Skin of body (tissue), 3 donors: ENCODE measurements at places on chromosomes 3 and 15. TPM values are rescaled to one million over a fixed set of nuclear protein-coding genes. Genes with fewer than 3 reads are reported as not detected.

DNA sequence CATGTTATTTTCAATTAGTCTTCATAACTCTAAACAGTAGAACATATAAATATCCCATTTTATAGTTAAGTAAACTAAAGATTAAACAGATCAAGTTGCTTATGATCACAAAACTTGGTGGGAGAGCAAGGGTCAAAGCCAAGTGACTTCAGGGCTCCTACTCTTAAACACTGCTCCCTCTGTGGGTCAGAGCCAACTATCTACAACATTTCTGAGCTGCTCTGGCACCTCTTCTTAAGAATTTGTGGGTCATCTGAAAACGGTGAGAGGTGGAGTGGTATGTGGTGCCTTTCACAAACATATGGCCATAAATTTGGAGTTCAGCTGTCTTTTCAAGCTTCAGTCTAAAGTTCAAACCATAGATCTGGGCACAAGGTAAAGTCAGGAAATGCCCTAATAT lies 10.9 kb downstream of the ATG3 start:
- DNase-seq = no peak

DNA sequence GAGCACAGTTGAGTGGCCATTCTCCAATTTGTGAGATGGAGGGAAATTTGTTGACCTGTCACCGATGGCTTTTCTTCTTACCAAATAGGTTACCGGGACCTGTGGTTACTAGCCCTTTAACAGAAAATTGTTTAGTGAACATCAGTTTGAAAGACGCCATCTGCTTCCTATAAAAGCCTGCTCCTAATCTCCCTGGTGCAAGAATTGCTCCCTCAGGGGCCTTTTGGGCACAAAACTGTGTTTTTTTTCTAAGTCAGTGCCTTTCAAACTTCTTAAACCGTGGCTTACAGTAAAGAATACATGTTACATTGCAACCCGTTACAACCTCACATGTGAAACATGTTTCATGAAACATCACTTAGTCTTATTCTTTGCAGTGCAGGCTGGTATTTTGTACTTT lies 15.0 kb downstream of the CACNA2D3 start:
- DNase-seq = no peak

SEMA6D gene
- total RNA-seq = 13.9 TPM

DNA sequence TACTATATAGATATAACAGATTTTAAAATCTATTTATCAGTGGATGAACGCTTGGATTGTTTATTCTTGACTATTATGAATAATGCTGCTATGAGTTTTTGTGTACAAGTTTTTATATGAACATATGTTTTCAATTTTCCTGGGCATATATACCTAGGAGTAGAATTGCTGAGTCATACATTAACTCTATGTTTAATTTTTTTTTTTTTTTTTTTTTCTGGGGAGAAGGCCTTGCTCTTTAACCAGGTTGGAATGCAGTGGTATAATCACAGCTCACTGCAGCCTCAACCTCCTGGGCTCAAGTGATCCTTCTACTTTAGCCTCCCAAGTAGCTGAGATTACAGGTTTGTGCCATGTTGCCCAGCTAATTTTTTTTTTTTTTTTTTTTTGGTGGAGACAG lies 9.1 kb downstream of the CIDEC start:
- no peak for DNase-seq

DNA sequence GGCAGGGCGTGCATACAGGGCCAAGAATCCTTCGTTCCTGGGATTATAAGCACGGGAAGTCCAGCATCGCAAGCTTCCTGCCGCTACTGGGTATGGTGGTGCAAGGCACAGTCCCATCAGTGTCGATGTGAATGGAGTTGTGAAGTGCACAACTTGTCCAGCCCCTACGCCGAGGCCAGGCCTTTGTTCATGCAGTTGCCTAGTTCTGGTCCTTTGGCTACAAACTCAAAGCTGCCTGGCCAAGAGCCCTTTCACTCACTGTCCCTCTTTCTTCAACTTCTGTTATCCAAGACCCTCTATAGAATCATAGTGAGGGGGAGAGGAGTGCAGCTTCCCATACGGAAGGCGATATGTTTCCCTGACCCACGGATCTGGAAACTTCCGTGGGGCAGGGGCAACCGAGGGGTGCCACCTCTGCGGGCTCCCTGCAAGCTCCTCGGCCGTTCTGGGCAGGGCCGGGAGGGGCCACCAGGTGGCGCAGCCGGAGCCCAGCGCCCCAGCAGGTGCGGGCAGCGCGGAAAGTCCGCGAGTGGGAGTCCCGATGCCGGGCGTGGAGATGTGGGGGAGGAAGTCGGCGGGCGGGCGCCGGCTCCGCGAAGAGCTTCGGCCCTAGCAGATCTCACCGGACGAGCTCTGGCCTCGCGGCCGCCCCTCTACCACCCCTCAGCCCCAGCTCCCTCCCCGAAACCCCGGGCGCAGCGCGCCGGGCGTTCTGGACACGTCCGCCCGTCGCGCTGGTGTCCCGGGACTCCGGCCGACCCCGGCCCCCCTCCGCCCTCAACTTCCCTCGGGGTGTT lies 693 bp downstream of the RASGRP1 start:
- no peak for DNase-seq

PLS1 gene
- 1.4 TPM for total RNA-seq

GRCh38 chr3:144482876-144483275 lies 511.3 kb downstream of the DIPK2A start:
- DNase-seq = no peak

DNA sequence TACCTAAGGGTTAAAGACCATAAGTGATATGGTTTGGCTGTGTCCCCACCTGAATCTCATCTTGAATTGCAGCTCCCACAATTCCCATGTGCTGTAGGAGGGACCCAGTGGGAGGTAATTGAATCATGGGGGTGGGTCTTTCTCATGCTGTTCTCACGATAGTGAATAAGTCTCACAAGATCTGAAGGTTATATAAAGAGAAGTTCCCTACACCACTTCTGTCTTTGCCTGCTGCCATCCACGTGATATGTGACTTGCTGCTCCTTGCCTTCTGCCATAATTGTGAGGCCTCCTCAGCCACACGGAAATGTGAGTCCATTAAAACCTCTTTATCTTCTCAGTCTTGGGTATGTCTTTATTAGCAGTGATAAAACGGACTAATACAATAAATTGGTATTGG lies 75.0 kb upstream of the CADPS start:
- no peak for DNase-seq

TTLL13 gene
- not detected for total RNA-seq
